ENCODE measurements at places on chromosomes 5 and 9. TPM values are rescaled to one million over a fixed set of nuclear protein-coding genes. Genes with fewer than 3 reads are reported as not detected.
A peak's percentile ranks its signal among the peaks of the same experiment; 100 is the strongest.

- no peak for DNase-seq
These were observed 63.9 kb downstream of the PARP8 start for GRCh38 chr5:50730336-50730735.

DNA sequence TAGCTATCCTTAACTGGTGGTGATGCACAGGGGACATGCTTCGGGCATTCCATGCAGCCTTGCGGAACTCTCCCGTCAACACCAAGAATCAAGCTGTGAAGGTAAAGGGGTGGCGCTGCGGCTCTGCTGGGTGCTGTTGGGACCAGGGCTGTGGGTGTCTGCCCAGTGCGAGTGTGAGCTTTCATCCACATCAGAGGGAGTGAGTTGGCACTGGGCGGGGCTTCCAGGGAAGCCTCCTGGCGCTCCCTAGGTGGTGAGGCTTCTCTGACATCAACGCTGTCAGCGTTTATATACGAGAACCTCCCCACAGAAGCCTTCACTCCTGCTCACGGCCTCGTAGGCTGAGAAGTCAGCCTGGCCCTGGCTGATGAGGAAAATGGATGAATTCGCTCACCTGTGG is 11.7 kb downstream of the ARPC5L start:
- DNase-seq: no peak

GRCh38 chr9:34642679-34643078 is 3.8 kb upstream of the GALT start:
- no peak for DNase-seq

The RABL6 gene
- polyA plus RNA-seq: 50.1 TPM

DNA sequence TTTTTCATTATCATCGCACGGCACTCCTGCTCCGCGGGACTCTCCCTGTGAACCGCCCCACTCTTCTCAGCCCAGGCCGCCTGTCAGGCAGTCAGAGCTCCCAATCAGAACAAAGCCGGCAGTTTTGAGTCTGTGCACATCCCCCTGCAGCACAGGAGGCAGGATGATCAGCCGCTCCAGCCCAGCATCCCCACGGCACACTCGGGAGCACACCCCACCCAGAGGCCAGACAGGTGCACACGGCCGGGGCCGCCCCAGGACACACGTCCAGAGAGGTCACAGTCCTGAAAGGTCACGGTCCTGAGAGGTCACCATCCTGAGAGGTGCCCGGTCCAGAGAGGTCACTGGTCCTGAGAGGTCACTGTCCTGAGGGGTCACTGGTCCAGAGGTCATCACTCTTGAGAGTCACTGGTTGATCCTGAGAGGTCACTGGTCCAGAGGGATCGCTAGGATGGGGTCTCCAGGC is 8.4 kb downstream of the TPPP start:
- no peak for DNase-seq

The SHOC1 gene
- 0.12 TPM for polyA plus RNA-seq

GRCh38 chr5:45017568-45017967 is 208.8 kb downstream of the MRPS30 start:
- no peak for DNase-seq

The NKD2 gene
- 2.9 TPM for polyA plus RNA-seq

GRCh38 chr5:66362046-66362445 is 217.9 kb downstream of the SREK1 start:
- no peak for DNase-seq

DNA sequence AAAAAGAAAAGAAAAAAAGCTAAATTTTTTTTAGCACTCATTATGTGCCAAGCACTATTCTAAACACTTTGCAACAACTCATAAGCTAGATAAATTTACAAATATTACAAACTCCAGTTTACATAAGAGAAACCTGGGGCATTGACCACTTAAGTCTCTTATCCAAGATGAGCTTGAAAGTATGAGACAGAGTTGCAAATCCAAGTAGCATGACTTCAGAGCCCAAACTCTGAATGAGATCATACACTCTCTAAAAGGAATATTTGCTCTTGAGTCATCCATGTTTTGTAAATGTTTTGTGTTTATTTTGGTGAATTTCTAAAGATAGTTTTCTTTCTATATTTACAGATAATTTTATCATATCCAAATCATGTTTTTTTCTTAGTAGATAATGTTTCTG is 4.0 kb upstream of the SHOC1 start:
- DNase-seq: no peak

The HIGD2A gene
- 160 TPM for polyA plus RNA-seq

DNA sequence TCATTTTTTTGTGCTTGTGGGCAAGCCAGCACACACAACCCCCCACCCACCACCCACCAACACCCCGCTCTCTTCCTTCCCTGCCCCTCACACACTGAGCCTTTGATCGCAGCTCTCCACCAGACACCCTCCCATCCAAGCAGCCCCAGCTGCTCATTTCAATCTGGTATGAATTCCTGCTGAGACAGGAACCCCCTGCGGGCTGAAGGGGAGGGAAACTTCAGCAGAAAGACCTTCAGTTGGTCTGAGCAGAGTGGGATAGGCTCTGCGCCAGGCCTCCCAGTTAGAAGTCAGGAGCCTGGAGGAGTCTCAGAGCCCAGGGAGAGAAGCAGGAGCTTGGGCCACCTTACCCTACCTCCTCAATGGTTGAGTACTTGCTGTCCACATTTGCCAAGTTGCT is 7.2 kb downstream of the PCDHGC5 start:
- peak; percentile 56 for DNase-seq

DNA sequence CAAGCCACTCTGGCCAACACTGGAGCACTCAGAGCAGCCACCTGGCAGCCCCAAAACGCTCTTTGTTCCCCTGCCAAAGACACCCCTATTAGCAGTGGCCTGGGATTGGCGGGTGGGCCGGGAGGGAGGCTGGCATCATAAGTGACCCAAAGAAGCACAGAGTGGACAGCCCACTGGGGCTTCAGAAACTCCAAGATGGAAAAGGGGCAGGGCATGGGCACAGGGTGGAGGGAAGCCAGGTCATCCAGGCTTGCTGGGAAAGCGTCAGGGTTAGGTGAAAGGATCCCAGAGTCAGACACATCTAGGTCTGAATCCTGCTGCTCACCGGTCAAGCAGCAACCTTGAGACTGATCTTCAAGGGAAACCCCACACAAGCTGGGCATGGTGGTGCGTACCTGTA is 14.8 kb downstream of the EEIG1 start:
- no peak for DNase-seq

The ADRB2 gene
- 1.6 TPM for polyA plus RNA-seq

- DNase-seq: no peak
These were observed 365.3 kb downstream of the MTRR start for GRCh38 chr5:8234179-8234770.

GRCh38 chr5:64612344-64612961 is 77.8 kb upstream of the SHISAL2B start:
- DNase-seq: peak; percentile 77

The KCNIP1 gene
- 5.1 TPM for polyA plus RNA-seq

- DNase-seq: peak; percentile 73
These were observed 20.5 kb upstream of the TXN start for GRCh38 chr9:110276781-110277180.

- DNase-seq: peak; percentile 2
These were observed 262.5 kb upstream of the CHD1 start for GRCh38 chr5:99191206-99191745.

The ENTPD8 gene
- polyA plus RNA-seq: 0.38 TPM

The LCP2 gene
- polyA plus RNA-seq: 7.9 TPM

The SLC45A2 gene
- 0.13 TPM for polyA plus RNA-seq

The LOX gene
- polyA plus RNA-seq: 77.0 TPM

- DNase-seq: no peak
These were observed 106.4 kb upstream of the DHFR start for GRCh38 chr5:80761176-80761575.

The SLC36A2 gene
- 0.10 TPM for polyA plus RNA-seq

GRCh38 chr5:36305571-36306326 is 4.0 kb upstream of the RANBP3L start:
- peak; percentile 76 for DNase-seq

- DNase-seq: no peak
These were observed 184.7 kb upstream of the PPP1R26 start for GRCh38 chr9:135294836-135295235.

GRCh38 chr9:130276955-130277354 is 11.4 kb downstream of the HMCN2 start:
- no peak for DNase-seq

DNA sequence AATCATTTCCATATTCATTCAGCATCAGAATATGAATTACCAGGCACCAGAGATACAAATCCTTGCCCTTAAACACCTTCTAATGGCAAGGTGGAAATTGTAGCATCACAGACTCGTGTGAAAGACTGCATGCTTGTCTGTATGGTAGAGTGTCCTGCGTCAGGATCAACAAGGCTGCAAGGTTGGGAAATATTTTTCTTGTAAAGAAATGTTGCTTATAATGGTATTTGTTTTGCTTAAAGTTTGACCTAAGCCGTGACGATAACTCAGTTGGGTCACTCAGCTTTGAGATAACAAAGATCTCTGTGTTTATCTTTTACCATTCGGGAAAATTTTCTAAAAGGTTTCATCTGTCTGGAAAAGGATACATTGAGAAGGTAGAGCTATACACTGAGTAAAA is 87.6 kb downstream of the BASP1 start:
- no peak for DNase-seq

The CACNA1B gene
- 0.41 TPM for polyA plus RNA-seq

DNA sequence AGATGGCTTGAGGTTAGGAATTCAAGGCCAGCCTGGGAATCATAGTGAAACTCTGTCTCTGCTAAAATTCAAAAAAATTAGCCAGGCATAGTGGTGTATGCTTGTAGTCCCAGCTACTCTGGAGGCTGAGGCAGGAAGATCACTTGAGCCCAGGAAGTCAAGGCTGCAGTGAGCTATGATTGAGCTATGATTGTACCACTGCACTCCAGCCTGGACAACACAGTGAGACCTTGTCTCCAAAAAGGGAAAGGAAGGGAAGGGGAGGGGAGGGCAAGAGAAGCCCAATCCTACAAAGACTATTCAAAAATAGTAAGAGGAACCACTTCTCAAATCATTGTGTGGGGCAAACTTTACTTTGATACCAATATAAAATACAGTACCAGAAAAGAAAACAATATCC is 11.2 kb downstream of the SEMA4D start:
- DNase-seq: no peak

- DNase-seq: no peak
These were observed 1.9 kb upstream of the HINT2 start for GRCh38 chr9:35816708-35817107.

GRCh38 chr9:137030538-137031527 is 1.1 kb downstream of the FUT7 start:
- DNase-seq: no peak

DNA sequence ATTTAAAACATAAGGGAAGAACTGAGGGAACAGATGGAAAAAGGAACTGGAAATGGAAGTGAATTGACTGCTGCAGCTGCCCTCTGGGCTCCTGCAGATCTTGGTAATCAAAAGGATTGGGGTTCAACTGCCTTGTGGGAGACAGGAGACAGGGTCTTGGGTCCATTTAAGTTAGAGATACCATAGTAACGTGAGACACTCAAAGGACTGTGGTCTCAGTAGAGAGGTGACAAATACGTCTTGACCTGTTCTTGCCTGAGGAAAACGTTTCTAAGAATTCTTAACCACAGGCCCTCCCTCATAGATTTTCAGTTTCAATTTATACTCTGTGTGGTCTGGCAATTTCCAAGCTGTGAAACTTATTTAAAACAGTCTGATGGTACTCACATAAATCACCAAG is 100.8 kb upstream of the DHFR start:
- DNase-seq: no peak

- no peak for DNase-seq
These were observed 1046.2 kb upstream of the DMAC1 start for GRCh38 chr9:8845808-8846207.

DNA sequence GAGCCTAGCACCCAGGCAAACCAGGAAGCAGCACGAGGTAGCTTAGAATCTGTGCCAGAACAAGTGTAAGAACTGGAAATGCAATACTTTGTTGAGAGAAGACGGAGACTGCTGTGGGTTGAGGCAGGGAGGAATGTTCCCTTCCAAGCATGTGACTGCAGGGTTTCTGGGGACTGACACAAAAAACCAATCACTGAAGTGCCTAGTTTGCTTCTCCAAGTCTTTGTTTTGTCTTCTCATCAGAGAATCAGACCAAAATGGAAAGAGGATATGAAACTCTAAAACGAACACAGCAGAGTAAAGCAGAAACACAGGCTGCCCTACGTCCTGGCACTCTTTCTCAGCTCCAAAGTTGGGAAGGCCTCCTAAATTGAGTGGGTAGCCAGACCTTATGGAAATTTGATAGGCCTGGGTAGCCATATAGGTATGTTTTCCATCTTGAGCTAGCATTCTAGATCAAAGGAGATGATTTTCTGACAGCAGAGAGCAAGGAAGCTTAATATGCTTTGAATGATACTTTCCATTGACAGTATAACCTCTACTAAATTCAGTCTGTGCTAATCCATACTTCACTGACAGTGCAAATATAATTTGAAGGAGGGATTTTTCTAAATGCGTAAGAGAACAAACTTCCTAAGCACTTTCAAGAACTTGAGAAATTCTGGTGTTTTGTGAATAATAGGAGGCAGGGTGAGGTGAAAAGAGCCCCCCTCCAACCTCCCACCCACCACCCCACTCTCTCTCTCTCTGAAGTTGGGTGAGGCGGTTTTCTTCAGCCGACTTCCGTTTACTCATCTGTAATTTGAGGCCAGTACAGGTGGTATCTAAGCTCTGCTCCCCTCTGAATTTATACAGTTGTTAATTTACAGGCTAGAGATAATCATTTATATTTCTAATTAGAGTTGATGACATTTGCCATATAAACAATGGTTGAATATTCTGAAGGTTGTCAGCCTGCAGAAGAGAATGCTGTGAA is 5.5 kb downstream of the ADRB2 start:
- peak; percentile 27 for DNase-seq

The SMIM33 gene
- polyA plus RNA-seq: not detected

DNA sequence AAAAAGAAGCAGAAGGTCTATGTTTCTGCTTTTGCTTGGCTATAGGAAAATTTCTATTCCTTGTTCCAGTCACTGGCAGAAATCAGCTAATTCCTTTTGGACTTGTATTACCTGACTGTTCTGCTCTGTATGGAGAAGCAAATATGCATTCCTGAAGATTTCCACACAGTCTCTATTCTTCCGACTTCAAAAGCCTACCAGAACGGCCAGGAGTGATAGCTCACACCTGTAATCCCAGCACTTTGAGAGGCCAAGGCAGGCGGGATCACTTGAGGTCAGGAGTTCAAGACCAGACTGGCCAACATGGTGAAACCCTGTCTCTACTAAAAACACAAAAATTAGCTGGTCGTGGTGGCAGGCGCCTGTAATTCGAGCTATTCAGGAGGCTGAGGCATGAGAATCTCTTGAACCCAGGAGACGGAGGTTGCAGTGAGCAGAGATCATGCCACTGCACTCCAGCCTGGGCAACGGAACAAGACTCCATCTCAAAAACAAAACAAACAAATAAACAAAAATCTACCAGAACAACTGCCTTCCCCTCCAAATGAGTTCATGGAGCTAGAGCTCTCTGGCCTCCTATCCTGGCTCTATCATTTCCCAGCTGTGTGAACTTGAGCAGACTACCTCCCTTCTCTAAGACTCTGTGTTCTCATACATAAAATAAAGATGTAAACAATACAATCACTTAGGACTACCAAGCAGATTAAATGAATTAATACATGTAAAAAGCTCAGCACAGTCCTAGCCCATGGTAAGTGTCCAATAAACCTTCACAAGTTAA is 17.0 kb downstream of the MYO10 start:
- DNase-seq: no peak

GRCh38 chr5:65858316-65858715 is 68.1 kb upstream of the ERBIN start:
- DNase-seq: no peak

The WDR38 gene
- polyA plus RNA-seq: not detected
